Fibroblast of the aortic adventitia (primary cell): ENCODE measurements at places on chromosomes 13 and 19.

DNA sequence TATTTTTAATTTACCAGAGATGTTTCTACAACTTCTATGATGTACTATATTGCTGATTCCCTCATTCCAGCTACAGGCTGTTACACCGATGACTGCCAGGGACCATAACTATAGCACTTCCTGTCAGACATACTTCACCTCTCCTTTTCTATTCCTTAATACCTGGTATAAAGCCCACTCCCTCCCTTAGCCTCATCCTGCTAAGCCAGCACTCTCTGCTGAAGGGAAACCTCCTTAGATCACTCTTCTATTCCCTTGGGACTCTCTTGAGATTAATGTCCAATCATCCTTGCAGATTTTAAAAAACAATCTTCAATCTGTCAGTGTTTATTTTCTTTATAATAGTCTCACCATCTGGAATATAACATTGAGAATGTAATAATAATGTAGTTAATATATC lies 127.9 kb downstream of the DIAPH3 start:
- no peak for DNase-seq

- DNase-seq = no peak
Measured at GRCh38 chr13:63307228-63307627, 1891.6 kb upstream of the PCDH20 start.

DNA sequence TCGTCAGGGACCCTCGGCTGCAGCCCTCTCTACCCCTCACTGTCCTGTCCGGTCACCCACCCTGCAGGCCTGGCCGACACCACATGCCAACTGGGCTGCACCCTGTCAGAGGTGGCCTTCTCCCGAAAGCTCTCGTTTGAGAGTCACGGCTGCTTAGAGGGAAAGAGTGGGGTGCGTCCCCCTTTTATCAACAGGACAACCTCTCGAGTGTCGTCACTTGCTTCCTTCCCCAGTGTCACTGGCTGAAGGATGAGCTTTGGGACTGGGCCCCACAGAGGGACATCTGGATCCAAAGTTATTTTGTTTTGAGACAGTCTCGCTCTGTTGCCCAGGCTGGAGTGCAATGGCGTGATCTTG lies 28.5 kb downstream of the MAP2K2 start:
- DNase-seq = no peak

- DNase-seq = no peak
Measured at GRCh38 chr19:54415208-54415900, at the start of gene TTYH1. Gene TTYH1, plus strand, starts transcription at chr19:54415464. Its CDS starts 89 bp downstream, at chr19:54415553.

GRCh38 chr19:33374236-33374714 lies 766 bp downstream of the CEBPG start:
- peak; percentile 53 for DNase-seq

GRCh38 chr13:40385858-40386180 lies 280.6 kb downstream of the FOXO1 start:
- DNase-seq = no peak

GRCh38 chr13:70668293-70668692 lies 560.0 kb upstream of the KLHL1 start:
- no peak for DNase-seq

DNA sequence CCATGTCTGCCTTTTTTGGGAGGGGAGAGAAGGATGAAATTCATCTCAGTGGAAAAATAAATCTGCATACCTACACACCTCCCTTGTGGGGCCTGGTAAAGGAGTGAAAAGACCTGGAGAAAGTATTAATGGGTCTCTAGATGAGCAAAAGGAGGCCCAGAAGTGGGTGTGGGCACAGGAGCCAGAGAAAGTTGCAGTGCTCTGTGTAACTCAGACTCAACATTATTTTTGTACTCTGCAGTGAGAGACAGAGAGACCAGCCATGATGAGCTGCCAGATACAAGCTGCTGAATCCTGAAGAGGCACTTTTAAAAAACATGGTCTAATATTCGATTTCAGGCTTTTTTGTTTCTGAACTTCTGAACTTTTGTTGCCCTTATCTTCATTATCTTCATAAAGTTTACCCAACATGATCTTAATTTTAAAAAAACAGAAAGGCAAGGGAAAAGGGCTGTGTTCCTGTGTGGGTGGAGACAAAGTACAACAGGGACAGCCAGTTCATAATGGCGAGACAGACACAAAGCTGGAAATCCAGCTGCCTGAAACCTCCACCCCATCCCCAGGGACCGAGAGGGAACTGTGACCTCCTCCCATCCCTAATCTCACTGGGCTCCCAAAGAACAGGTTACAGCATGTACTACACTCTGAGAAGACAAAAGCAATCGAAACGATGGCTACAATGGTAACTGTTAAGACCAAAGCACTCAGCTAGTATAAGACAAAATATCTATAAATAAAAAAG lies 77.2 kb downstream of the KLF12 start:
- DNase-seq = peak; percentile 21

DNA sequence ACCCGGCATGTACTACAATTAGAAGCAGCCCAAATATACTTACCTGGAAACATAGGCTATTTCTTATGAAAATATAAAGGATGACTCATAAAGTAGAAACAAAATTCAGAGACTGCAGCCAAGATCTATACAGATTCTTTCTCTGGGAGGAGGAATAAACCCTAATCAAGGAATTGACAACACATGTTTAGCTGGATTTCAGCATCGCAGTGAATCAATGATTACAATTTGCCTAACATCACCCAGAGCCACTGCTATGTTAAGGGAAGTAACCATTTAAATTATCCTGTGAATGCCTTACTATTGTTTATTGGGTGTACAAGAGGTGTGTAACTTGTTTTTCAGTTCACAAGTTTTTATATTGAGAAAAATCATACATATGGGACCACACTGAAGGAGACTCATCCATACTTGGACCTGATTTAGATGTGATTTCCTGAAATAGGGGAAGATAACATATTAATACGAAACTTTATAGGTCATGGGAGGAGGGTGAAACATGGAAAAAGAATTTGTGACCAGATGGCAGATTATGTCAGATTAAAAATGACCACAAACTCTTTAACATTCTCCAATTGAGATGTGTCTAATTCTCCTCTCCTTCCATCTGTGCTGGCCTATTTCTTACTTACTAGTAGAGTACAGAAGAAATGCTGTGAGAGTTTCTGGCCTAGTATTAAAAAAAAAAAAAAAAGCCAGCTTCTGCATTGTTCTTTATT lies 1168.4 kb downstream of the SLITRK1 start:
- DNase-seq = peak; percentile 65

- peak; percentile 85 for DNase-seq
Measured at GRCh38 chr19:35755550-35756376, 1.1 kb downstream of the HSPB6 start.

- no peak for DNase-seq
Measured at GRCh38 chr19:10639836-10640235, 14.3 kb upstream of the ILF3 start.

GRCh38 chr19:15452111-15453047 lies 2.6 kb upstream of the WIZ start:
- DNase-seq = peak; percentile 71

- DNase-seq = no peak
Measured at GRCh38 chr13:32428581-32429432, 877 bp upstream of the N4BP2L1 start.

DNA sequence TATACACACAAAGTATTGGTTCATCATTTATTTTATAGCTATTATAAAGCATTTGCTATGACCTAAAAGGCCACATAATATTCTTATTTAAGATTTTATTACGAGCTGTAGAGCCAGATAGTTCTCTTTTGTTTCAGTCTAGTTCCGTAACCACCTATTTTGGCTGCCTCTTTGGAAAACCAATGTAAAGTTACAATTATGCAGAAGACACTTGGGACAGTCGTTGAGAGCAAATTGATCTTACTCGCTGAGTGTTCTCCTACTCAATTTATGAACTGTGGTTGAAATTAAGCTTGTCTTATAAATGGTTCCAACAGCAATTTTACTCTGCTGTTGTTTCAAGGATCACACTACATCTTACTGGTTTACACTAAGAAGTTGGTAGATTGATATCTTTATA lies 122.3 kb downstream of the SLC7A1 start:
- DNase-seq = no peak

DNA sequence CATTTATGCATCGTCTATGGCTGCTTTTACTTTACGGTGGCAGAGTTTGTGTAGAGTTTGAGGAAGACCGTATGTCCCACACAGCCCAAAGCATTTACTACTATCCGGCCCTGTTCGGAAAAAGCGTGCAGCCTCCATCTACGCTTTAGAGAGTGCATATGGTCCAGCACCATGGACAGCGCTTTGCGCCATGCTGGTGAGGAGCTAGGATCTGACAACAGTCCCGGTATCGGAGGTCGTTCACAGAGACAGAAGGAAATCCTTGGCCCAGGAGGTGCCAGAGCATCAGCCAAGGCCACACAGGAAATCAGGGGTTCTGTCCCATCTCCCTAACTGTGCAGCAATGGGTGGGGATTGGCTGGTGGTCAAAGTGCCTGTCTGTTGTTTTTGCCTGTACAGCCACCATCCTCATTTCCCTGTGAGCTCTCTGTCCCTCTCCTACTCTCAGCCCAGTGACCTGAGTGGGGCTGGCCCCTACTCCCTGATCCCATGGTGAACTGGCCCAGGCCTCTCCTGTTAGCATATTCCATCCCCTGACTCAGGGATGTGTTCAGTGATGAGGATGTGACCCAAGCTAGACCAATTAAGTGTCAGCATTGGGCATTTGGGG lies 16.2 kb upstream of the PRODH2 start:
- DNase-seq = peak; percentile 78

- DNase-seq = no peak
Measured at GRCh38 chr19:19061506-19061905, 2.3 kb upstream of the SLC25A42 start.

DNA sequence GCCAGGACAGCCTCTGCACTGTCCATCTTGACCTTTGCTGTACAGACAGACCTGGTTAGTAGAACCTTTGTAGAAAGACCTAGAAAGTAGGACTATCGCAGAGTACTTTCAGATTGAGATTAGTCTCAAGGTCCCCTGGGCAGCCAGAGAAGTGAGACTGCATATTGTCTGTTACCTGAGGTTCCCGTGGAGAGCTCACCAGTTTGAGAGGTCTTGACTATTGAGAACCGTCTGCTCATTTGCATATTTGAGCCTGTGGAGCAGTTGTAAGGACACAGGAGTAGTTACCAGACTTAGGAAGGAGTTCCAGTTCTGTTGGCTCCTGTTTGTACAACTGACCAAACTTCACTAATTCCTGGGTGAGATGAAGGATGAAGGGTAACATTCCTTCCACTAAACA lies 66.2 kb downstream of the SPATA13 start:
- DNase-seq = no peak

GRCh38 chr19:1471010-1471514 lies 8.0 kb downstream of the C19orf25 start:
- DNase-seq = no peak

- no peak for DNase-seq
Measured at GRCh38 chr13:106530980-106531481, 4.4 kb downstream of the EFNB2 start.

DNA sequence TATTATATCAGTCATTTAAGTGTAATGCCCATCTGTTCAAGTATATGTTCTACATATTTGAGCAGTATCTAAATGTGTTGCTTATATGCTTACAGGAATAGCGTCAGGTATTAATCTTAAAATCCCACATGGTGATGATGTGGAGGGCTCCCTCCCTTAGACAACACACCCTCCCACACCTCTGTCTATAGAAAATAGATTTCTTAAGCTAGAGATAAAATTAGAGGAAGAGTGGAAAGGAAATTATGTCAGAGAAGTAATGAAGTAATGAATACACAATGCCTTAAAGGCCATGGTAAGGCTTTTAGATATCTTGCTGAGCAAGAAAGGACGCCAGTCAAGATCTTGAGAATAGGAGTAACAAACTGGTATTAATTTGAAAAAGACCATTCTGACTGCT lies 12.4 kb downstream of the ZDHHC20 start:
- DNase-seq = no peak

- peak; percentile 80 for DNase-seq
Measured at GRCh38 chr19:6091771-6092291, 18.5 kb downstream of the RFX2 start.

- peak; percentile 25 for DNase-seq
Measured at GRCh38 chr19:14475251-14476073, at the start of gene PTGER1. Gene PTGER1, minus strand, starts transcription at chr19:14475354. Its CDS starts 1,034 bp downstream, at chr19:14474320.

DNA sequence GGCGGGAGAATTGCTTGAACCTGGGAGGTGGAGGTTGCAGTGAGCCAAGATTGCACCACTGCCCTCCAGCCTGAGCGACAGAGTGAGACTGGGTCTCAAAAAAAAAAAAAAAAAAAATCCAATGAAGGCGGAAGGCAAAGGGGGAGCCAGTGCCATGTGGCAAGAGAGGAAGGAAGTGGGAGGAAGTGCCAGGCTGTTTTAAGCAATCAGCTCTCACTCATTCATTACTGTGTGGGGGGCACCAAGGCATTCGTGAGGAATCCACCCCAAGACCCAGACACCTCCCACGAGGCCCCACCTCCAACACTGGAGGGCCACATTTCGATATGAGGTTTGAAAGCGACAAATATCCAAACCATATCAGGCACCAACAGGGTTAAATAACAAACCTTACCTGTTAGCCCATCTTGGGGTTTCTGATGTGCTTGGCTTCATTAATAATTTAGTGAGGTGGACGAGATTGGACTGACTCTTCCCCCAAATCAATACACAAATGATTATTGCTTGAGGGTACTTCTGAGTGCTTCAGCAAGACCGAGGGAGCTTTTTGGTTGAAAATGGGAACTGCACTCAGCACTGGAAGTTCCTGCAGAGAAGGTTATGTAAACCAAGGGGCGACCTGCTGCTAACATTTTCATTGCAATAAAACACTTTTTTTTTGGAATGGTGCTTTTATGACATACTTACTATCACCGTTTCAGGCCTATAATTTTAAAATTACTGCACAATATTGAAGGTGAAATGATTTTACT lies 7.5 kb upstream of the LRP3 start:
- DNase-seq = no peak
